ENCODE measurements at places on chromosomes 3 and 15.

DNA sequence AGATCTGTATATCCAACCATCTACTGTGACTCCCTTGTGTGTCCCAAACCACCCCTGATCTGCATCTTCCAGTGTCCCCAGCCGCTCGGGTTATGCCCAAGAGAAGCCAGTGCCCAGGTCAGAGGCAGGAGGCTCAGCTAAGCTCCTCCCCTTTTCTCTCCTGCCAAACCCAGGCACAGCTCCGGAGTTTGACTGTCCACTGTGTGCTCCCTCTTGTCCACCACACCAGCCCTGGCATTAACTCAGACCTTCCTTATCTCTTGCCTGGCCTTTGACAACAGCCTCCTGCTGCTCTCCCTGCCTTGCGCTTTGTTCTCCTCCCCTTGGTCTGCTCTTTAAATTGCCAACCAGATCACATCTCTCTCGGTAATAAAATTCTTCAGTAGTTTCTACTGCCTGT, 39.3 kb downstream of the DGKG start:
- DNase-seq, result no peak

- no peak for DNase-seq
These were observed 59.8 kb downstream of the BOC start for GRCh38 chr3:113271189-113271588.

DNA sequence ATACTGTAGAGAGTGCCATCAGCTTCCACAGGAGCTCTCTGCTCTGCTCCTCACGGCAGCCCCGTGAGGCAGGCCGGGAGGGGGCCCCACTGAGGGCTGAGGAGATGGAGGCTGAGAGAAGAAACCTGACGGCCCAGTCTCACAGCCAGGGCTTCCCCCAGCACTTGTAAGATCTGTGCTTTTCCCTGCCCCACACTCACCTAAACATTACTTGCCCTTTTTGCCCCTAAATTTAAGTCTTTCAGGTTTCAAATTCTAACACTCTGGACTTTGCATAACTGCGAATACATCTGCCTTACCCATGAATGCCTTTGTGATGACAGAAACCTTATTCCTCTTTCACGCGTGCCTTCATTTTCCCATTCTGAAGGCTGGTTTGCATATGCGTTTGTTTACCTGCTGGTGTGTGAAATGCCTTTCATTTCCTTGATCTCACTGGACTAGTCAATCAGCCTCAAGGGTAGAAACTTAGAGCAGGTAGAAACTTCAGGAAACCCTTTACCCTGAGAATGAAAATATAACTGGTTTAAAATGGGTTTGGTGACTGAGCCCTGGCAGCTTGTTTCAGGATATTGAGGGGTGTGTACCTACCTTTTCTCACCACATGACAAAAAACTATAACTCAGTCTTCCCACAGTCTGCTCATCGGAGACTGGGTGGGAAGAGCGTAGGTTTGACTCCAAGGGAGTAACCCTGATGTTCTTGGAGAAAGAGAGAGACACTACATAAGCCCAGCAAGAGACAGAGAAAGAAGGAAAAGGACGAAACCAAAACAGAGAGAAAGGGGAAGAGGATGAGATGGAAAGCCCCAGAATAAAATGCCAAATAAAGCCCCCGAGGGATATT, 20.1 kb downstream of the SLC12A8 start:
- DNase-seq, result no peak

- DNase-seq, result no peak
These were observed 7.6 kb upstream of the PLA2G4F start for GRCh38 chr15:42163947-42164550.

DNA sequence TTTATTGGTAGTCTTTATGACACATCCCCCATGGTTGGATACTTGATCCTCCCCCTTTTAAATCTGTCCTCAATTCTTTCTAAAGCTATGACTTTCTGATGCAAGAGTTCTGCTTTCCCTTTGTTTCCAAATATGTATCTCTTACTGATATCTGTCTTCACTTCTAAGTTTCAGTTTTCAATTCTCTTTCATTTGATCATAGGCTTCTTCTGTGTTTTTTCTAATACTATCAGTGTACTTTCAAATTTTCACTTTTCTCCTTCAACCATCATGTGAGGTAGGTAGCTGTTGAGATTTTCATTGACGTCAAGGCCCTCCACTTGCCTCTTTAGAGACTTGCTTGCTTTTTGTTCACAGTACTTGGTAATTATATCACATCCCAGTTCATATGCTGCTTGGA, 436.5 kb downstream of the CNTN4 start:
- DNase-seq, result no peak

GRCh38 chr3:71780430-71780829, 4.5 kb downstream of the PROK2 start:
- DNase-seq, result no peak

DNA sequence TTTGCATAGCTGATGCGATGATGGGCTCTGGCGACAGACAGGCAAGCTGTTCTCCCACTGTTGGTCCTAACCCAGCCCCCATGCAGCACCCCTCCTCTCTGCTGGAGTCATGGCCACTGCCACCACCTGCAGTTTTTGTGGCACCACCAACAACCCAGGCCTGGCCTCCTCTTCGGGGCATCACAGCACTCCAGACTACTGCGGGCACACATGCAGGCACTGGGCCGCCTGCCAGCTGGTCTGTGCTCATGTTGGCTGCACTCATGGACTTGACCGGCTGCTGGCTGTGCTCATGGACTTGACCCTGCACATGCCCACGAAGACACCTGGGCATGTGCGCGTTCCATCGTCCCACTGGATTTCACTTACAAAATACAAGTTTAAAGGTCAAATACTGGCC, 130.9 kb upstream of the TMEM108 start:
- DNase-seq, result no peak

DNA sequence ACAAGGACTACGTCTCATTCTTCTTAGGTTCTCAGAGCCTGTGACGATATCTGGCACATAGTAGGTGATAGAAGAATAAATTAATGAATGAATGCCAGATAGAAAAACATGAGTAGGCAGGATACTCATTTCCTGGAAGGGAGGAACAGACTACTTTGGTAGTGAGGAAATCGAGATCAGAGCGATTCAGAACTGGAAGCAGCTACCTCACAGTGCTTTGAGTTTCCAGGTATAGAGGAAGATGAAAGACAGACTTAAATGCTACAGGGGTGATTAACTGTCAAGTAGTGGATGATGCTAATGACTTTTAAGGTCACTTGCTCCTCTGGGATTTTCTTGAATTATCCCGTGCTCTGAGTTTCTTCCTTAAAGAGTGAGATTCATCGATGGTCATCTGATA, 951.5 kb upstream of the CFAP20DC start:
- DNase-seq, result no peak

DNA sequence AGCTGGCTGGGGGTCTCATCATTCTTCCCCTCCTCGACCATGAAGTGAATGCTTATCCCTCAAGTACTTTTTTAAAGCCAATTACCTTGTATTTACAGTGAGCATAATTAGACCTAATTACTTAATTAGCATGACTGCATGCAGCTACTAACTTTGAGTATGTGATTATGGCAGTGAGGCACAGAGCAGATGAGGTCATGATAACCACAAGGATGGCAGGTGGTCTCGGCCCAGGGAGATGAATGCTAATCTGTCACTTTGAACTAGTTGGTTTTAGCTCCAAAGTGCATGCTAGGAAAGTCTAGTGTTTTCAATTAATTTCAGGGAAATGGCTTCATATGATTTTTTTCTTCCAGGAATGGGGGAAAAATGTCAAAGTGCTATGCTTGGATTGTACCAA, 233.8 kb downstream of the NTRK3 start:
- no peak for DNase-seq

GRCh38 chr3:10672422-10672821, 143.6 kb upstream of the SLC6A11 start:
- no peak for DNase-seq

DNA sequence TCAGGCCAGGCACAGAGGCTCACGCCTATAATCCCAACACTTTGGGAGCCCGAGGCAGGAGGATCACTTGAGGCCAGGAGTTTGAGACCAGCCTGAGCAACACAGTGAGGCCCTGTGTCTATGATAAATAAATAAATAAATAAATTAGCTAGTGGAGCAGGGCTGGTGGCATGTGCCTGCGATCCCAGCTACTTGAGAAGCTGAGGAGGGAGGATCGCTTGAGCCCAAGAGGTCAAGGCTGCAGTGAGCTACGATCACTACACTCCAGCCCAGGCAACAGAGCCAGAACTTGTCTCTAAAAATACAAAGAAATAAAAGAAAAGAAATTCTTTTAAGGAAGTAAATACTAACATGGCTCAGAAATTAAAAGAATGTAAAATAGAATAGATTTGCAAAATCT, 91.8 kb downstream of the LIPC start:
- no peak for DNase-seq

DNA sequence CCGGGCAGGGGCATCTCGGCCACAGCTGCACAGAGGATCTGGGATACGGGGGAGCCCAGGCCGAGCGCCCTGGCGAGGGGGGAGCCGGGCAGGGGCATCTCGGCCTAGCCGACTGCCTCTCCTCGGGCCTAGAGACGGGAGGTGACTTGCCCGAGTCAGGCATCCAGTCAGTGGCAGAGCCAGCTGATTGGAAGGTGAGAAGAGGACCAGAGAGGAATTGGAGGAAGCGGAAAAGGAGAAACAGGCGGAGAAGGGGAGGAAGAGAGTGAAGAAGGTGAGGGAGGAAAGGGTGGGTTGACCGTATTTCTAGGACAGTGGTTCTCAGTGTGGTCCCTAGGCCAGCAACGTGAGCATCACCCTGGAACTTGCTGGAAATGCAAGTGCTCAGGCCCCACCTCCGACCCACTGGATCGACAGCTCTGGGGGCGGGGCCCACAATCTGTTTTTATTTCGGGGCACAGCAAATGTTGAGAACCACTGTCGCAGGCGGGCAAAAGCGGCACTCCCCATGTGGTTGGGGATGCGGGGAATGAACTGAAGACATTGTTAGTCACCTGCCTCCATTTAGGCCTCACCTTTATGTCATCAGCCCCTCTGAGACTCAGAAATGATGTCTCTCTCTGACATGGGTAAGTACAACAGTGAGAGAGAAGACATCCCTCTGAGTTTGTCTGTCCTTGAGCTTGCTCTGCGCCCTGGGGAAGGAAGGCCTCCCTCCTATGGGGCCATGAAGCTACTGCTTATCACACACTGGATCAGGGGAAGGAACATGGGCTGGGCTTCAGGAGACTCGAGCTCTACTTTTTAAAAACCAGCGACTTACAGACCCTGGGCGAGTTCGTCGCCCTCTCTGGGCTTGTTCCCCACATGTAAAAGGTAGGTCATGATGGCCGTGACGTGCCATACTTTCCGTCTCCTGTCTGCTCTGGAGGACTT, 1.0 kb upstream of the MELTF start:
- DNase-seq, result no peak

DNA sequence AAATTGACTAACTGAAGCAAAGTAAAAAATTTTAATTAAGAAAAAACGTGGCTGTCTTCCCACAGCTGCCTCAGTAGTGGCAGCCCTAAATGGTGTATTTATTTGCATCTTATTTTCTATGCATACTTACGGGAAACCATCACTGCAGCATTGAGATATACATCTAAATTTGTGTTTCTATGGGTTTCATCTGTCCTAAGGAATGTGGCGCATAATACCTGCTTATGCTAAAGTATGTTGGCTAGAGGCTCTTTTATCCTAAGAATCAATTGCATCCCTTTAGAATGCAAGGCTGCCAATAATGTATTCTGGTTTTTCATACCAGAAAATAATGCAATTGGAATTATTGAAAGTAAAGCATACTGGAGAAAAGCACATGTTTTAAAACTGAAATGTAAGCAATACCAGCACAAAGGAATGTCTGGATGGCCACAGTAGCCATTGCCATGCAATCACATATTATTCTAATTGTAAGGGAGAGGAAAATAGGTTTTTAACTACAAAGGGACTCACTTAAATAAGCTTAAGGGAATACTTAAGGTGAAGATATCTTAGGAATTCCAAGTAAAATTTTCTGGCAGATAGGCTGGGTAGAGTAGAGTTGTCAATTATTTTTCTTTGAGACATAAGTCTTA, 834.5 kb upstream of the NECTIN3 start:
- DNase-seq, result no peak

DNA sequence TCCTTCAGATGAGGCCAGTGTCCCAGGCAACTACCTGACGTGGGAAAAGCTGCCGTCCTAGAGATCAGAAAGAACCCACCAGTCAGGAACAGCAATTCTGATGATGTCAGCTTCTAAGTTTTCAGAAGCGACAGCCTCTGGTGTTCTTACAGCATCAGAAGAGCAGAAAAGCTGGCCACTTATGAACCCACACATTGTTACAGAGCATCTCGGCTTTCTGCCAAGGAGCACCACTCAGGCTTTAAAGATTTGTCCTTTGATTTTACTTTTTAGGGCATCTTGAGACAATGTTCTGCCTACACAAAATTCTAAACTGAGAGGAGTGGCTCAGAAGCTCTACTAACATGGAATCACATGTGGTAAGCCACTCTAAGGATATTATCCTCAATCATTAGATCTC, 49.7 kb upstream of the BOC start:
- DNase-seq, result no peak

GRCh38 chr15:93458597-93458996, 369.6 kb upstream of the RGMA start:
- DNase-seq, result no peak

GRCh38 chr3:16960125-16960524, 75.4 kb downstream of the PLCL2 start:
- no peak for DNase-seq

- DNase-seq, result no peak
These were observed 40.4 kb upstream of the SLC41A3 start for GRCh38 chr3:126124148-126124868.

GRCh38 chr15:74396445-74397238, 29.2 kb upstream of the CYP11A1 start:
- DNase-seq, result peak; percentile 85

DNA sequence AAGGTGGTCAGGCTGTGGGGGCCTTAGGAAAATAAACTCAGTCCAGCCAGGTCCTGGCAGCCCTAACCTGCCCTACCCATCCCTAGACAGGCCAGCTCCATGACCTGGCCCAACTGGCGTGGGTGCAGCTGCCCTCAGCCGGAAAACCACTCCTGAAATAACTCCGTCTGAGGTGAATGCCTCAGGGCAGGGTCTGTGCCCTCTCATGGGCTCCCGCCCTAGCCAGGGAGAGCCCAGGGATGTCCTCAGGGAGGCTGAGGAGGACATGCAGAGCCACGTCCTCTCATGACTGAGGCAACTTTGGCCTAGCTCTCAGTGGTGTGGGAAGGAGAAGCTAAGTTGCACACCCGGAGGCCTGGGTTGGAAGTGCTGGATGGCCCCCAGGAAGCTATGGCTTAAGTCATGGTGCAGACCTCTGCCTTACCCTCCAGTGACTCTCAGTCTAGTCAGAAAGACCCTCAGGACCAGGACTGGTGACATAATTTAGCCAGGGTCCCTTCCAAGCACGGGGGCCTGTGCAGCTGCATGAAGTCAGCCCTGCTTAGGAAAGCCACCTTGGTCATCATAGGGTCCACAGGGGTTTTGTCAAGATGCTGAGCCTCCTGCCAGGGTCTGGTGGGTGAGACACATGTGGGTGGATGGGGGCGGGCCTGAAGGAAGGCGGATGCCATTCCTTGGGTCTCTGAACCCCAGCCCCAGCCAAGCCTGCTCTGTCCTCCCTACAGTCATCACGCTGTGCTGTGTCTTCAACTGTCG, 7.4 kb downstream of the TMIE start:
- no peak for DNase-seq

DNA sequence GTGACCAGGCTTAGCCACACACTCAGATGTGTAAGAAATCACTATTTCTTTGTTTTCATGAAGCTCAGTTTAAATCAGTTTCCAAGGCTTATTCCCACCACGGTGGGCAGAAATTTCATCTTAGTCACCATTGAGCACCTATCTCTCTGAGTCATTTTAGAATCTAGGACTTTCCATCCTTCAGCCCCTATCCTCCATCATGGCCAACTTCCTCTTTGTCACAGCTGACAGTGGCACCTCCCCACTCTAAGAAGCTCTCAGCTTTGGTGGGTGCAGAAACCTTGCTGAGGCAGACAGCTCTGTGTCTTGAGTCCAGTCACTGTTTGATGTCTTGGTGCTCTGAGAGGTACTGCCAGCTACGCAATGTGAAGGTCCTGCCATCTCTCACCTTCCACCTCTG, 32.9 kb downstream of the SNTN start:
- peak; percentile 3 for DNase-seq
